Testis (tissue), 5 donors: ENCODE measurements at places on chromosomes 3 and 15. TPM values are rescaled to one million over a fixed set of nuclear protein-coding genes. Genes with fewer than 3 reads are reported as not detected.
A peak's percentile ranks its signal among the peaks of the same experiment; 100 is the strongest.

GRCh38 chr3:87696124-87697013 is 362.4 kb downstream of the CGGBP1 start:
- no peak for DNase-seq
- no peaks in the 10 kb centered on the region for H3K36me3 ChIP-seq
- H3K27ac ChIP-seq = no peak overlapping the region

- no peak overlapping the region for H3K4me3 ChIP-seq
- no peak for DNase-seq
- H3K27me3 ChIP-seq = no peaks in the 10 kb centered on the region
- H3K27ac ChIP-seq = no peak overlapping the region
Measured at GRCh38 chr15:81068516-81068915, 65.6 kb upstream of the CFAP161 start.

- no peak overlapping the region for H3K4me3 ChIP-seq
- peaks cover 25% of the 10 kb centered on the region for H3K4me1 ChIP-seq
- H3K27ac ChIP-seq = peak overlapping the region; percentile 63
- H3K36me3 ChIP-seq = no peaks in the 10 kb centered on the region
Measured at GRCh38 chr3:32421185-32421584, 29.5 kb downstream of the CMTM7 start.

DNA sequence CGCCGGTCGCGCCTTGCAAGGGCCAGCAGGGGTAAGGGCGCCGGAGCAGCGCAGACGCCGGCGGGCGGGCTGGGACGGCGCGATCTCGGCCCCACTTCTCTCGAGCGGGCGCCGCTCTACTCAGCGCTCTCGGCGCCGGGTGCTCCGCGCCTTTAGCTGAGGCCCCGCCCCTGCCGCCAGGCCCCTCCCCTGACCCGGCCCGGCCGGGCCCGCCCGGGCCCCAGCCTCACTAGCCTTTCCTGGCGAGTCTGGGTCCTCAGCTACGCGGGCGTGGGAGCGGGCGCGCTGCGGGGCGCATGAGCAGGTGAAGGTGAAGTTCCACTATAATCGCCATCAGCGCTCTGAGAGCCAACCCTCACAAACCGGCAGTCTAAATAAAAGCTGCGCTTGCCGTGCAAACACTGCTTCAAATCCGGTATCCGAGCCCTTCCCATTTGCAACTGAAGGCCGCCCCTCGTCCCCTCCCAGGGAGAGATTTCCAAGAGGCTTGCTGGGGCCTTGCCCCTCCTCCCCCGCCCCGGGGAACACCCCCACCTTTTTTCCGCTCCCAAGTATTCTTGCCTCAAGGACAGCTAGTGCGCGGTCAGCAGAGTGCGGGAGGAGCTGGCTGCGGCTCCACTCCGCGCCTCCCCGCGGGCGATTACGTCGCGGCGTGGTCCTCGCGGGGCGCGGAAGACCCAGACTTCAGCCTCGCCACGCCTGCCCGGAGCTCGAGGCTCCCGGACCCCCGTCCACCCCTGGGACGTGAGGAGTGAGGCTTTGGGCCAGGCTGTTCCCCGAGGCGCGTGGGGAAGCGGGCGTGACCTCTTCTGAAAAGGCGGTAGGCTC is at the start of gene RPP25:
Gene RPP25, minus strand, starts transcription at position 125 of the 828 bp plus-strand sequence. CDS start 189 bp downstream, outside the sequence.
- no peaks in the 10 kb centered on the region for H3K36me3 ChIP-seq
- H3K27me3 ChIP-seq = no peaks in the 10 kb centered on the region
- H3K4me1 ChIP-seq = peaks cover 34% of the 10 kb centered on the region
- H3K4me3 ChIP-seq = peak within 1 kb of the TSS; percentile 68
- DNase-seq = peak; percentile 85

GRCh38 chr3:169591159-169591951 is 72.2 kb downstream of the MECOM start:
- H3K4me1 ChIP-seq = no peaks in the 10 kb centered on the region
- H3K36me3 ChIP-seq = no peaks in the 10 kb centered on the region

- H3K4me1 ChIP-seq = no peaks in the 10 kb centered on the region
- H3K36me3 ChIP-seq = no peaks in the 10 kb centered on the region
- no peak for DNase-seq
Measured at GRCh38 chr3:17238023-17238422, 353.3 kb downstream of the PLCL2 start.

DNA sequence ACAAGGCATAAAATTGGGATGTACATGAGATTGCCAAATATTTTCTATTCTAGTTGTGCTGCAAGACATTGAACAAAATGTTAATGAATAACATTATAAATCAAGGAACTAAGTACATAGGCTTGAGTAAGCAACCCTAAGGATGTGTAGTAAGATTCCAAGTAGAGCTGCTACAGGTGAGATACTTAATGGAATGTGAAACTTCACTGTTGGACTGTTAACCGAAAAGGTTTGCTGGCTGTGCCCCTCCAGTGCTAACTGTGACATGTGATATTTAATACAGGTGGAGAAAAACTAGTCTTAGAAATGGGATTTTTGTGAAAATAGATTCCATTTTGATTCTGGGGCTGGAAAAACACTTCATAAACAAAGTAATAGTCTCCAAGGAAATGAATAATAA is 52.4 kb downstream of the TSC22D2 start:
- no peak for DNase-seq
- H3K4me1 ChIP-seq = no peaks in the 10 kb centered on the region
- no peaks in the 10 kb centered on the region for H3K36me3 ChIP-seq
- no peak overlapping the region for H3K27ac ChIP-seq

The CCR1 gene
- total RNA-seq = 1.8 TPM

DNA sequence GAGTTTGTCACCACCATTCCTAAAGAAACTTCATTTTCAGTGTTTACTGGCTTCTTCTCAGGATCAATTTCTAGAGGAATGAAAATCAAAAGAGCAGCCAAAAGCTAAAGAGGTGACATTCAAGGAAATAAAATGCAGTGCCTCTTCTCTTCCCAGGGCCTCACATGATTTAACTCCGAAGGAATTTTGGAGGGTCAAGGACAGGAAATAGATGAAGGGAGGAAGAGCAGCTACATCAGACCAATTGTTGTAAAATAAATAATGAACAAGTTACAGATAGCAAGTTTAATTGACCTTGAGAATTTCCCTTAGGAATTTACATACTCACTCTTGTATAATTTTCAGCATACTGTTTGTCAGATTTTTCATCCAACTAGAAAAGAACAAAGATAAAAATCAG is 78.1 kb downstream of the LRRFIP2 start:
- H3K4me3 ChIP-seq = no peak overlapping the region
- H3K27me3 ChIP-seq = no peaks in the 10 kb centered on the region
- H3K27ac ChIP-seq = no peak overlapping the region
- peaks cover 10% of the 10 kb centered on the region for H3K4me1 ChIP-seq
- DNase-seq = no peak

- no peaks in the 10 kb centered on the region for H3K4me1 ChIP-seq
- DNase-seq = no peak
- no peaks in the 10 kb centered on the region for H3K36me3 ChIP-seq
- H3K4me3 ChIP-seq = no peak overlapping the region
- H3K27me3 ChIP-seq = no peaks in the 10 kb centered on the region
- no peak overlapping the region for H3K27ac ChIP-seq
Measured at GRCh38 chr15:88022716-88023115, 233.8 kb downstream of the NTRK3 start.

The CX3CR1 gene
- 2.0 TPM for total RNA-seq

GRCh38 chr15:52789601-52790168 is 451 bp downstream of the ONECUT1 start:
- DNase-seq = no peak
- H3K4me1 ChIP-seq = peaks cover 28% of the 10 kb centered on the region
- H3K36me3 ChIP-seq = no peaks in the 10 kb centered on the region
- H3K27ac ChIP-seq = no peak overlapping the region
- peaks cover 11% of the 10 kb centered on the region for H3K27me3 ChIP-seq

GRCh38 chr3:114863848-114864247 is 283.2 kb downstream of the ZBTB20 start:
- no peak for DNase-seq
- H3K4me1 ChIP-seq = no peaks in the 10 kb centered on the region
- H3K27ac ChIP-seq = no peak overlapping the region

The PRICKLE2 gene
- 10.1 TPM for total RNA-seq

DNA sequence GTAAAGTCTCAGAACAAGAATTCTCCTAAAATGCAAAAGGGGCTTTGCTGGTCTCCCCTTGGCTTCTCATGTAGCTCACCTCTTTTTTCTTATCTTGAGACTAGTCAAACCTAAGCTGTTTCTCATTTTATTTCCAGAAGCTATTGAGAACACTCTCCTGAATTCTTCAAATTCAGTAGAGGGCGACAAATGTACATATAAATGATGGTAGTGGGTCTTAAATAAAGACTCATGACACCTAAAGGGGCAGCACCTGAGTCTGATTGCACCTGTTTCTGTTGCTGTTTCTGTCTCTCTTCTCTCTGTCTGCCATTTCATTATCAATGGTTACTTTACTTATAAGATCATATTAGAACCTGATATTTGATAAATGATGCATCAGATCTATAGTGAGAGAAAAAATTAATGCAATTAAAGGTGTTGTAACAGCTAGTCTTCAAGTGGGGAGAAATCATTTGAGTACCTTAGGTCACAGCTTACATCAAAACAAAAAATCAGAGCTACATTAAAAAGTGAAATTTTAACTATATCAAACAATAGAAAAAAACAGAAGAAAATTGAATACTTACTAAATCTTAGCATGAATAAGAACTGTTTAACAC is 7.0 kb downstream of the ADIPOQ start:
- DNase-seq = no peak
- no peaks in the 10 kb centered on the region for H3K27me3 ChIP-seq
- no peak overlapping the region for H3K4me3 ChIP-seq
- no peak overlapping the region for H3K27ac ChIP-seq
- no peaks in the 10 kb centered on the region for H3K36me3 ChIP-seq

DNA sequence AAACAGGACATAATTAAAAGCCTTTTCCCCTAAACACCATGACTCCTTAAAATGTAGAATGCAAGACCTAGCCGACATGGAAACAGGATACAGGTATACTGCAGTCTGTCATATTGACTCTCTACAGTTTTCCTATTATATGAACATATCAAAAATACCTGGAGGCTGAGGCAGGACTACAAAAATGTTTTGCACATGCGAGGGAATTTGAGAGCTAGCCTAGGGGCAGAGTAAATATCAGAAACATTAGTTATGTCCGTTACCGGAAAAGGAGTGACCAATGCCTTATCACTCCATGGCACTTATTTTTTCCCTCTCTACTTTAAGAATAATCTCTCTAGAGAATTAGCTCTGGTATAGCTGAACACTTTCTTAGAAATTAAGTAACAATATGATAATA is 732.3 kb downstream of the TUSC7 start:
- no peak for DNase-seq
- H3K27ac ChIP-seq = no peak overlapping the region
- no peak overlapping the region for H3K4me3 ChIP-seq
- H3K4me1 ChIP-seq = no peaks in the 10 kb centered on the region
- H3K36me3 ChIP-seq = no peaks in the 10 kb centered on the region
- no peaks in the 10 kb centered on the region for H3K27me3 ChIP-seq

The HERC2 gene
- 113 TPM for total RNA-seq

- peaks cover 18% of the 10 kb centered on the region for H3K4me1 ChIP-seq
- H3K27ac ChIP-seq = no peak overlapping the region
- H3K27me3 ChIP-seq = no peaks in the 10 kb centered on the region
- no peak overlapping the region for H3K4me3 ChIP-seq
- no peaks in the 10 kb centered on the region for H3K36me3 ChIP-seq
Measured at GRCh38 chr3:106811376-106811775, 565.9 kb upstream of the CCDC54 start.

DNA sequence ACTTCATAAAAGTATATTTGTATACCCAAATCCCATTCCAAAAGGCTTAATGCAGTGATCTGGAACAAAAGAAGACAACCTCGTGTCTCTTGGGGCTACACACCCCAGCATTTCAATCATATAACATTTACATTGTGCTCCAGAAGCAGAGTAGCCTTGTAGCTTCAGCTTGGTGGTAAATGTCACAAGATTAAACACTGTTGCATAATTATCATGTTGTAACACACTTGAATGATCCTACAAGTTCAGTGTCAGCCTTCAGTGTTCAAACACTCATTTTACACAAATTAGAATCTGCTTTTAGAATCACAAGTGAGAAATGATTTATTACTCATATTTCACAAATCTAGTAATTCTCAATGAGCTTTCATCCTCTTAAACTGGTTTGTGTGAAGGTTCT is 122.6 kb downstream of the CNTN3 start:
- no peaks in the 10 kb centered on the region for H3K4me1 ChIP-seq
- H3K4me3 ChIP-seq = no peak overlapping the region
- no peak for DNase-seq
- no peaks in the 10 kb centered on the region for H3K36me3 ChIP-seq

The PRRT3 gene
- 7.2 TPM for total RNA-seq

GRCh38 chr3:122602011-122602710 is 24.7 kb downstream of the PARP15 start:
- DNase-seq = no peak
- no peaks in the 10 kb centered on the region for H3K27me3 ChIP-seq
- H3K4me1 ChIP-seq = no peaks in the 10 kb centered on the region

DNA sequence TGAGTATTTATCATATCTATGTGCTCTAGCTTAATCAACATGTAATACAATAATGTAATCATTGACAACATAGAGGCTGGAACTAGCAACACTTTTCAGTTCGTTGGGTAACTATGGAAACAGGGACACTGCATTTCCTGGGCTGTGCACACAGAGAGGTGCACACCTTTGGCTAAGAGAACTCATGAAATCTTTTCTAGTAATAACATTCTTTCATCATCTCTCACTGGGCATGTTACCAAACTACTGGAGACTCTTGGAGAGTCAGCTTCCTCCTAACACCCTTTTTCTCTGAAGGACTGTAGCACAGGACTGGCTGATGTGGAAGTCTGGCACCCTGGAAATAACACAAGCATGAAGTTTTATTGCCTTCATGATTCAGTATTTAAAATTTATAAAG is 135.6 kb downstream of the KCNMB2 start:
- no peaks in the 10 kb centered on the region for H3K27me3 ChIP-seq
- no peak for DNase-seq
- no peak overlapping the region for H3K4me3 ChIP-seq
- no peak overlapping the region for H3K27ac ChIP-seq

The SPINT1 gene
- 9.5 TPM for total RNA-seq

- DNase-seq = no peak
- H3K4me1 ChIP-seq = no peaks in the 10 kb centered on the region
- no peaks in the 10 kb centered on the region for H3K27me3 ChIP-seq
- H3K36me3 ChIP-seq = no peaks in the 10 kb centered on the region
- H3K27ac ChIP-seq = no peak overlapping the region
Measured at GRCh38 chr3:178475062-178475461, 61.2 kb upstream of the KCNMB2 start.

The KLHDC8B gene
- total RNA-seq = 78.2 TPM
